T follicular helper cell (primary cell): ENCODE measurements at places on chromosomes 6 and 20.
A peak's percentile ranks its signal among the peaks of the same experiment; 100 is the strongest.

DNA sequence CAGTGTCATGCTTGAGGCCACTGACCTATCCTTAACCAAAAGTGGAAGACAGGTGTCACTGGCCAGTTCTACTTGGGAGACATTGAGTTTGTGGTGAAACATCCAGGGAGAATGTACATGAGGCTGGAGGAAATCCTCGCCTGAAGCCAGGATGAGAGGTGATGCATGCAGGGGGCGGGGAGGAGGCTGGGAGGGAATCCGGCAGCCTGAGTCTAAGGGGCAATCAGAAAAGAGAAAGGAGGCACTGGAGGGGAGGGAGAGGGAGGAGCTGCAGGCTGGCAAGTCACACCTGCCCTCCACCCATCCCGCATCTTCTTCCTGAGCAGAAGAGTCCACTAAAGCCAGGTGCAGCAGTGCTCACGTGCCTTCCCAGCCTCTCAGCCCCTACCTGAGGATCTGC is 14.9 kb upstream of the DDO start:
- no peak for DNase-seq

GRCh38 chr6:170288852-170289179 is 2.1 kb downstream of the DLL1 start:
- no peak for DNase-seq

DNA sequence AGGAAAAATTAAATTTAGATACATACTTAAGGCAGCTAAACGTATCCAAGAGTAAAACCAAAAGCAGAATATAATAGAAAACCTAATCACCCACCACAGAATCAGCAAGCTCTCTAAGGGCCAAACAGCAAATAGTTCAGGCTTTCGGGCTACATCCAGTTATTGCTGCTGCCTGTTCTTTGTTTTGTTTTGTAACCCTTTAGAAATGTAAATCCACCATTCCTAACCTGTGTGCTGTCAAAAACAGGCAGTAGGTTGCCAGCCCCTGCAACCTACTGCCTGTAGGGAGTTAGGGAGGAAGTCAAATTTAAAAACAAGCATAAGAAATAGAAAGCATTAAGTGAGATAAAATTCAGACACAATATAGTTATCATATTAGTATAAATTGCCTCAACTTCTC is 225.9 kb downstream of the PTPRT start:
- DNase-seq = no peak

- DNase-seq = no peak
Observed at GRCh38 chr6:107800564-107801164, 23.4 kb downstream of the SCML4 start.

- no peak for DNase-seq
Observed at GRCh38 chr6:51528556-51528955, 558.9 kb downstream of the PKHD1 start.

GRCh38 chr6:166027761-166028160 is 139.9 kb downstream of the TBXT start:
- DNase-seq = no peak

- DNase-seq = no peak
Observed at GRCh38 chr6:43788301-43788700, 18.3 kb downstream of the VEGFA start.

GRCh38 chr6:45422503-45423110 is 44.9 kb upstream of the SUPT3H start:
- DNase-seq = peak; percentile 41

GRCh38 chr6:3943331-3943765 is 94.2 kb downstream of the FAM50B start:
- no peak for DNase-seq

DNA sequence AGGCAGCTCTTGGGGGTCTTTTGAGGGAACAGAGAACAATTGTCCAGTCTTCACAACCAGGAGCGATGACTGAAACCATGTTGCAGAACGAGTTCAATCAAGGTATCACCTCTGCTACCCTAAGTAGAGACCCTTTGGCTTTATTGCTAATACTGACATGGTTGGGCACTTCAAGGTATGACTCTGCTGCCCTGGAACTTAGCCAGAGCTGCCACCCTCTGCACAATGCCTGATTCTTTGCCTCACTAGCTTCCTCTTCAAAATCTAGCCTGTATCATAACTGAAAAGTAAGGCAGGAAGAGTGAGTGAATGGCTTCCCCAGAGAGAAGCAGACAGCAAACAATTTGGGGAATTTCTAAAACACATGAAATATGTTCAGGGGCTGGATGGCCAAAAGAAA is 592.7 kb upstream of the NRSN1 start:
- DNase-seq = no peak

DNA sequence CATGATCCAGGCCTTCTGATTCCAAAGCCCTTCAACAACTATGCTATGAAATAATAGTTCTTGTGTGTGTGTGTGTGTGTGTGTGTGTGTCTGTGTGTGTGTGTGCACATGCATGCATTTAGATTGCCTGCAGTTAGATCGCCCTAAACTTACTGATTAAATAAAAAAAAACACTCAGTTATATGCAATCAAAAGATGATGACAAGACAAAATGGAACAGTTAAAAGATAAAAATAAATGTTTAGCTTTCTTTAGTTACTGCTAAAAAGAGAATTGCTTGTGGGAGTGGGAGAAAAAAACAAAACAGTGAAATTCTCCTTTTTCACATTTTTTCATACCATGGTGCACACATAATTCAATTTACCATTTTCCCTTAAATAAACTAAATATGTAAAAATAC is 29.4 kb downstream of the MARCKS start:
- DNase-seq = no peak

DNA sequence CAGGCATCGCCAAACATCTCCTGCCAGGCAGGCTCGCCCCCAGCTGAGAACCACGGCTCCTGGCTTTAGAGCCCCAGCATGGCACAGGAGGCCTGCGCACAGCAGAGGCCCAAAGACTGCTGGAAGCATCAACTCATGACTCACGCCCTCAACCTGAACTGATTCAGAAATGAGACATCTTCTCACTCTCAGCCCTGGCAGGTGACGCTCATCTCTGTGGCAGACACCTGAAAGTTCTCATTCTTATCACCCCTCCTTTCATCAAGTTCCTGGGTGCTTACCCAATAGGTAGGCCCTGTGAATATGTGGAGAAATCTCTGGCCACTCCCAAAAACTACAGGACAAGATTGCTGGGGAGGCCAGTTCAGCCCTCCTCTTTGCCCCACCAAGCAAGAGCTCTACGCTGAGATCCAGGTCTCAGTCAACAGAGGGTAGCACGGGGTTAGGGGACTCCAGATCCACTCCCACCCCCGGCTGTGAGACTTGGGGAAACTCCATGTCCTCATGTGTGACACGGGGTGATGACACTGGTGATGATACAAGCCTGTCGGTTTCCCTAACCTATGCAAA is 11.3 kb downstream of the NFATC2 start:
- peak; percentile 68 for DNase-seq

DNA sequence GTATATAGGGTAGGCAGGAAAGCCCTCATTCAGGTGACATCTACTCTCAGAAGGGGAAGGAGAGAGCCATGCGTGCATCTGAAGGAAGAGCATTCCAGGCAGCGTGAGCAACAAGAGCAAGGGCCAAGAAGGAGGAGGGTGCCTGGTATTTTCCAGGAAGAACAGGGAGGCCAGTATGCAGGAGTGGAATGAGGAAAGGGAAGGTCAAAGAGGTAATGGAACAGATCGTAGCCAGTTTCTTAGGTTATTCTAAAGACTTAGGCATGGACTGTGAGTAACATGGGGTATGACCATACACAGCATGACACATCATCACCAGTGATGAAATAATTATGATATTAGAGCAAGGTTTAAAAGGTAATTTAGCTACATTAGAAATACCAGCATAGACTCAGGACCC is 24.1 kb downstream of the ALDH8A1 start:
- no peak for DNase-seq

- no peak for DNase-seq
Observed at GRCh38 chr20:45012682-45013302, 46.5 kb downstream of the STK4 start.

DNA sequence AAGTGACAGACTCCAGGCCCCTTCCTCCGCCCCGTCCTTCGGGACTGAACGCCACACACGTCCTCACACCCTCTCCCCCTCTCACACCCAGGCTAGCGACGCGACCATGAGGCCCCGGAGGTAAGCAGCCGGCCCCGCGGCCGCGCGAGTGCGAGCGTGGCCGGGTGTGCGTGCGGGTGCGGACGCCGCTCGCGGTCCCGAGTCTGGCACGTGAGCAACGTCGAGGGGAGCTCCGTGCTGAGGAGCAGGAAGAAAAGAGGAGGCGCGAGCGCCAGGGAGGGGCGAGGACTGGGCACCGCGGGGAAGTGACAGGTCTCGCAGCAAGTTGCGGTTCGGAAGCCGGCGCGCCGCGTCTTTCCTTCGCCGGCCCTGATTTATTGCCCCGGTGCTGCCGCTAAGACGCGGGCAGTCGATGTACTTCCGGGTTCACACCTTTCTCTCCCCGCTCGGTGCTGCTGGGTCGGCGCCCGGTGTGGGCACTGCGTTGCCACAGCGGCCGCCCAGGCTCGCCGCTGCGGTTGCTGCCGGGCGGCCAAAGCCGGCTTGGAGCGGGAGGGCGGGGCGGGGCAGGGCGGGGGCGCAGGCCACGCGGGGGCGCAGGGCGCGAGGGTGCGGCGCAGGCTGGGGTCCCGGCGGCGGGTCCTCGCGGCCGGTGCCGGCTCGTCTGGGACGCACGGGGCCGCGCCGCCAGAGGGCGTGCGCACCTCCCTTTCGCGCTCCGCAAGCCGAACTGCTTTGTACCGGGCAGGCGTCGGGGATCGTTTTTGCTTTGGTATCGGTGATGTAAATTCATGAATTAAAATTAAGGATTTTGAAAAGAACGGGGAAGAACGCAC is 15.8 kb upstream of the LIN28B start:
- DNase-seq = no peak

- no peak for DNase-seq
Observed at GRCh38 chr20:56758706-56759105, 129.6 kb downstream of the TFAP2C start.

DNA sequence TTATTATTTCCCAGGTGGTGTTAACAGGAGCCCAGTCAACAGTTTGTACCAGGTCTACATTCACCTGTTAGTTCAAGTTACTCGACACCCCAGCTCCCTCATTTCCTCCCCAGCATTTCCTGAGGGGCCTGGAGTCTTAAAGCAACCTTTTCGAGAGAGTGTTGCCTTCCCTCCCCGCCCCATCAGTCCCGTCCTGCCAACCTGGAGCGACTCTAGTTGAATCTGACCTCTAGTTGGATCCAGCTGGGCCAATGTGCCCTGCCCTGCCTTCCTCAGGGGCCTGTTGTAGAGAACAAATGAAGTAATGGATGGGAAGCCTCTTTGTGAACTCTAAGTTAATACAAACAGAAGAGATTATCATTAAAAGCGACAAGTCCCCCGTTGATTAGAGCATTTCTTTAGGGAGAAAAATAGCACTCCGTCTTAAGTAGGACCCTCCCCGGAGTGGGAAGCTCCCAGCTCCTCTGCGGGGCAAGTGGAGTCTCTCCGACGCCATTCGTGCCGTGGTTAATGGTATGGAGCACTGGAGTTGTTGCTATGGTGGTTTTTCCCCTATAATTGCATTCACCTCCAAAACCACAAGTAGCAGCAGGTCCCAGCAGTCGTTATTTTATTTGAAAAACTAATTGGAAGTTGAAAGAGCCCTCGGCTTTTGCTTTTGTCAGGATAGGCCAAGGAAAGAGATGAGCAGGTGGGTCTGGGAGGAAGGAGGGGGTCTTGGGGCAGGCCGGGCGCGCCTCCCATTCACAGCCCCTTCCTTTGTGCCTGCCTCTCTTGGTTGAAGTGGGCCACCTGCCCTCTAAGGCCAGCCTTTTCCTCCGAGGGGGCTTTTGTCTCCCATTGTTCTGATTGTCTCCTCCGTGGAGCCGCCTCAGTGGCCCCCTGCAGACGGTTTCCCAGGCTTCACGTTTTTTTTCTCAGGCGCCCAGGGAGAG is 16.1 kb downstream of the GHRH start:
- no peak for DNase-seq

DNA sequence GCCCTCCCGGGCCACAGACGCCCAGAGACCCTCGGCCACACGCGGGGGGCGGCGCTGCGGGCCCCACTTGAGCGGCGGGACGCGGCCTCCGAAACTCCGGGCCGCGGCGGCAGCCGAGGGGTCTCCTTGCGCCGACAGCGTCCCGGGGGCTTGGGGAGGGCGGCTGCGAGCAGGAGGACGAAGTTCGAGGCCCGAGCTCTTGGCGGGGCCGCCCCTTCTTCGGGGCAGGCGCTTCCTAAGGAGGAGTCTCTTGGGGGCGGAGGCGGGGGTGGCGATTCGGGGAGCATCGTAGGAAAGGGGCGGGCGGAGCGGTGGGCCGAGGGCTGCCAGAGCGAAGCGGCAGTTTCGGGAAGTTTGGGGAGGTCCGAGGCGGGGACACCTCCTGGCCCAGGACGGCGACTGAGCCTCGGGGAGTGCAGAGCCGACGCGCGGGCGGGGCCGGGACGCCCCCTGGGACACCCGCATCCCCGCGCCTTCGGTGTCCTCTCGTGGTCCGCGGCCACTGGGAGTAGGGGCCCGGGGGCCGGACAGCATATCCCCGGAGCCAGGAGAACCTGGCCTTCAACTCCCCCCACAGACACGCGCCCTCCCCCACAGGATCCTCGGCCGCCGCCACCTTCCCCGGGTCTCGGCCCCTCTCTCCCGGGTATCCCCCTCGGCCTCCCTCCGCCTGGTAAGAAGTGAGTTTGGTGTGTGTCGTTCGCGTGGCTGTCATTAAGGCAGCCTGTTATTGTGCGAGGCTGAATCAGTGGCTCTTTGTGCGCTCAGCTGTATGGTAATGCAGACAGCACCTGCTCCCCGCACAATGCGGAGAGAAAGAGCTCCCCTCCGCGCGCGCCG is 613 bp upstream of the DLL1 start:
- peak; percentile 37 for DNase-seq

DNA sequence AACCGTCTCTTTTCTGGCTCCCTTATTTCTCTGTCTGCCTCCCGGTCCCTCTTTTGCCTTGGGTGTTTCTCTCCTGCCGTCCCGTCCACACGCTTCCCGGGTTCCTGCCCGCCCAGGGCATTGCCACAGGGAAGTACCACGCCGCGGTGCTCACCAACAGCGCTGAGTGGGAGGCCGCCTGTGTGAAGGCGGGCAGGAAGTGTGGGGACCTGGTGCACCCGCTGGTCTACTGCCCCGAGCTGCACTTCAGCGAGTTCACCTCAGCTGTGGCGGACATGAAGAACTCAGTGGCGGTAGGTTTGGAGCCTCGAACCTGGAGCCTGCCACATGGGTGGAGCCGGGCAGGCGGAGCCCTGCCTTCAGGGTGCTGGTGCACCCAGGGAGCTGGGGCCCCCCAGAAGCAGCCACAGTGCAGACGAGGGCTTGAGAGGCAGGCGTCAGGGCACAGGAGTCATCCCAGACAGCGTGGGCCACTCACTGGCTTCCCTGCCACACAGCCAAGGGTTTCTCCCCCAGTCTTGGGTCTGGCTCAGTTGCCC is 21.3 kb downstream of the NPEPL1 start:
- no peak for DNase-seq

GRCh38 chr6:7541175-7542064 is at the start of gene DSP:
TSS of gene DSP (plus strand) at chr6:7541671. CDS start at chr6:7541916, 245 bp downstream.
- no peak for DNase-seq

- DNase-seq = no peak
Observed at GRCh38 chr6:18263418-18264218, 712 bp downstream of the DEK start.

DNA sequence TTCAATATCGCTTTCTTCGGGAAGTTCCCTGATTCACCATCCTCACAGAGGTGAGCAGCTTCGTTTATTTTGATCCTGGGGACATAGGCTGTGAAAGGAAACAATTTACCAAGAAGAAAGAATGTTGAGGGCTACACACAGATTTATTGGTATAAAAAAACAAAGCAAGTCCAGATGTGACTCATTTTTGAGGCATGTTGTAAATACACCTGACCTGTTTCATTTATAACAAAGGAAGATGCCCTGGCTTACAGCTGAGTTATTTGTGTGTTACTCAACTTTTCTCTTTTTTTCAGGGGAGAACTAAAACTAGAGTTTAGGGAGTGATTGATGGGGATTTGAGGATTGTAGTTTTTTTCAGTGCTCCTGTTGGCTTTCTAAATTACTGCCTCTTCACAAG is 489.5 kb downstream of the CBLN4 start:
- DNase-seq = no peak
